Colonic mucosa (tissue), 4 donors: ENCODE measurements at places on chromosomes 1 and 21. TPM values are rescaled to one million over a fixed set of nuclear protein-coding genes. Genes with fewer than 3 reads are reported as not detected.
A peak's percentile ranks its signal among the peaks of the same experiment; 100 is the strongest.

The PTPN22 gene
- total RNA-seq, result 5.9 TPM

The MAN1C1 gene
- 2.7 TPM for total RNA-seq

The PADI4 gene
- not detected for total RNA-seq

The IVL gene
- not detected for total RNA-seq

The ANGPTL1 gene
- total RNA-seq, result 5.7 TPM

The ETV3L gene
- not detected for total RNA-seq

The FMO3 gene
- 0.42 TPM for total RNA-seq

The ZNF670 gene
- 1.7 TPM for total RNA-seq

The KMO gene
- total RNA-seq, result not detected

The GJA8 gene
- not detected for total RNA-seq

The P3H1 gene
- 19.1 TPM for total RNA-seq

The CFHR4 gene
- total RNA-seq, result not detected

The SLC26A9 gene
- total RNA-seq, result not detected

- no peak for DNase-seq
Observed at GRCh38 chr1:77534456-77534855, 148.0 kb downstream of the ZZZ3 start.

DNA sequence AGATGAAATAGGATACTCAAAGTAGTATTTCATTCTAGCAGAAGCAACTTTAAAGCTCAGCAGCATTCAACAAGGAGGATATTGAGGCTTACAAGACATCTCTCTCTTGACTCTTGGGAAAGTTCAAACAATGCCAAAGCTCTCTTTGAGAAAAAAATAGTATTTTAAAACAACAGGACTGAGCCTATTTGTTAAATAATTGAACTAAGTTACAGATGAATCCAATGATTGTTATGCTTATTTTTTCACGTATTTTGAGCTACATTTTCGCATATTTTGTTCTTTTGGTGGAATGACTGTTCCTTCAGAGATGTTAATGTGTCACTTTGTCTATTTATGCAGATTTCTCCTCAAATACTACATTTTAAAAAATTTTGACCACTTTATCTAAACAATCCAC lies 200.7 kb downstream of the KCTD3 start:
- DNase-seq, result no peak

DNA sequence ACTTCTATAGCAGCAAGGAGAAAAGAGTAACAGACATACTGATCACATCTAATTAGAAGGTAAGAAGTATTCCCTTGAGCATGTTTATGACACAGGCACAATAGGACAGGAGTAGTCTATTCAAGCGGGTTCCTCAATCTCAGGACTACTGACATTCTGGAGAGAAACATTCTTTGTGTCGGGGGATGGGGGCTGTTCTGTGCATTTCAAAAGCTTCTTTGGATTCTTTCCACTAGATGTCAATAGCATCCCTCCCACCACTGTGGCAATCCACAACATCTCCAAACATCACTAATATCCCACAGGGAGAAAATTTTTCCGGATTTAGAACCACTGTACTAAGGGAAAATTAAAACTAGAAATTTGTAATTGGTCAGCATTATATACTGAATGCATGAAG lies 56.9 kb downstream of the ADAMTS5 start:
- DNase-seq, result no peak

- DNase-seq, result no peak
Observed at GRCh38 chr1:12566484-12567287, 51.3 kb downstream of the DHRS3 start.

- DNase-seq, result no peak
Observed at GRCh38 chr21:42374864-42375499, 8.6 kb upstream of the TFF1 start.

DNA sequence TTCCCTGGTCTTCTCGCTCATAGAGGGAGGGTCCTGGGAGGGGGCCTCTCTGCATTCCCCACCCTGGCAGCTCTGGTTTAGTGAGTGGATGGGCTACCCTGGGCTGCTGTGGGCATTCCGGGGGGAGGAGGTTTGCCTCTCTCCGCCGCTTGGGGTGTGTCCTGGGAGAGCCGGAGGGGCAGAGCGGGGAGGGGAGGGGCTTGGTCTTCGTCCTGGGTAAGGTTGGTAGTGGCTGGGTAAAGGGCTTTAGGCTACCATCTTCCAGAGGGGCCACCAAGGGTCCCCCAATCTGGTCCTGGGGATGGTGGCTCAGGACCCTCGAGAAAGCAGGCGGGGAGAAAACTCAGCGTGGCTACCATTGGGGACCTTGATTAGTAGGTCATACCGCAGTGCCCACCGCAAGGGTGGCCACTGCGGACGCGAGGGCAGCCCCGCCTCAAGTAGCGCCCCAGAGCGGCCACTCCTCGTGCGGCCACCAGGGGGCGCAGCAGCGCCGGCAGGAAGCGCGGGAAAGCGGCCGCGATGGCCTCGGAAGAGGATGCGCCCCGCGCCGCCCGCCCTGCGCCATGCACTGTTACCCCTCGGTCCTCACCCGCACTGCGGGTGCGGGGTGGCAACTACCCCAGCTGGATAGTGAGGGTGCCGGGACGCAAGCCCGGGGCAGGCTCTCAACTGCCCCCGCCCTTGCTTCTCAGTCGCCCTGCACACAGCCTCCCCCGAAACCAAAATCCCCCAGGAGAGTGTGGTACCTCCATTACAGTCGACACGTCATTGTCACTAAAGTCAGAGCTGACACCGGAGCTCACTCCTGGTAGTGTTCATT lies 44.1 kb upstream of the SLC25A33 start:
- peak; percentile 44 for DNase-seq

DNA sequence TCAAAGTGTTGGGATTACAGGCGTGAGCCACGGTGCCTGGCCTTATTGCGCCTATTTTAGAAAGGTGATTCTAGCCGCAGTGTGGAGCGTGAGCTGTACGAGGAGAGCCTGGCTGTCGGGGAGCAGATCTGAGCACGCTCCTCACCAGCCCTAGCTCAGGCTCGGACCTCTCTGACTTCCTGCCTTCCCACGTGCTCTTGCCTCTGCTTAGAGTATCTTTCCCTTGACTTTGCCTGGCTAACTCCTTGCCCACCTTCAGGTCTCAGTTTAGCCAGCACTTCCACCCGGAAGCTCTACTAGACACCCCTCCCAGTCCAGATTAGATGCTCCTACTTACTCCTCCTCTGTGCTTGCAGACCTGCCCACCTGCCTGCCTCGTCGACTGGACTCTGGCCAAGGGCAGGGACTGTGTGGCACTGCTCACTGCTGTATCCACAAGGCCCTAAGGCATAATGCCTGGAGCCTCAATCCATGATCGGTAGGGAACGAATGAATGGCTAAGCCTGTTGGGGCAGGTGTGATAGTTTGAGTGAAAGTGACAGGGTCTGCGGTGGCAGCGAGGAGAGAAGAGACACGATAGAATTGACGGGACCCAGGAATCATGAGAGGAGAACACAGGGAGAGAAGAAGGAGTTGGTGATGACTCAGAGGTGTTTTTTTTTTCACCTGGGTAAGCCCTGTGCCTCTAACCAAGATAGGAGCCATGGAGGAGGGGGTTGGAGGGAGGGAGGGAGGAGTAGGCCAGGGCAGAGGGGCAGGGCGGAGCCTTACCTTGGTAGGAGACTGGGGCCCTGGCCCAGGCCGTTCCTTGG lies 28.1 kb upstream of the WASF2 start:
- peak; percentile 93 for DNase-seq

- DNase-seq, result no peak
Observed at GRCh38 chr1:197399755-197400521, 131.9 kb downstream of the CRB1 start.

DNA sequence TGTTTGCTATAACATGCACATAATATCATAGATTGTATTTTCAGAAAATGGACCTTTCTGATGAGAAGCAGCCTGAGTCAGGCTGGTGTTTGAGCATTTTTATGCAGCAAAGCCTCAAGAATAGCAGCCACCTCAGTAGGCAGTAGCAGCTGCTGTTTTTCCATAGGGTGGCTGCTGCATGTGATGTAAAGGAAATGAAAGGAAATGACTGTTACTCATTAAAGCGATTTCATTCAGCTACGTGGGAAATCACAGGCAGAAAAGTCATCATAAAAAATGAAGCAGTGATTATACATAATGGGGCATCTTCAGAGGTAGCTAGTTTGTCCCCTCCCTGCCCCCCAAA lies 110.4 kb downstream of the PATJ start:
- DNase-seq, result no peak

DNA sequence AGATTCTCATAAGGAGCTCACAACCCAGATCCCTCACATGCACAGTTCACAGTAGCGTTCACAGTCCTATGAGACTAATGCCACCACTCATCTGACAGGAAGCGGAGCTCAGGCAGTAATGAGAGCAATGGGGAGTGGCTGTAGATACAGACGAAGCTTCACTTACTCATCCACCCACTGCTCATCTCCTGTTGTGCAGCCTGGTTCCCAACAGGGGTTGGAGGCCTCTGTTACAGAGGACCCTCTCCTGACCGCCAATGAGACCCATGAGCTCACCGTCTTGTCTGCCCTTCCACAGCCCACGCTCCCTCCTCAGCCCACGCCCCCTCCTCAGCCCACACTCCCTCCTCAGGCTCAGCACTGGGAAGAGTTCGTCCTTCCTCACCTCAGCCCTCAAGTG lies 39.6 kb downstream of the RSPH1 start:
- no peak for DNase-seq

DNA sequence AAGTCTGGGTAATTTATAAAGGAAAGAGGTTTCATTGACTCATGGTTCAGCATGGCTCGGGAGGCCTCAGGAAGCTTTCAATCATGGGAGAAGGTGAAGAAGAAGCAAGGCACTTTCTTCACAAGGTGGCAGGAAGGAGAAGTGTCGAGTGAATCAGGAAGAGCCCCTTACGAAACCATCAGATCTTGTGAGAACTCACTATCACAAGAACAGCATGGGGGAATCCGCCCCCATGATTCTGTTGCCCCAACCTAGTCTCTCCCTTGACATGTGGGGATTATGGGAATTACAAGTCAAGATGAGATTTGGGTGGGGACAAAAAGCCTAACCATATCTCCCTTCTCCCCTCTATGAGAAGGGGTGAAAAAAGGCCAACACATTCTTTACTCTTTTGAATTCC lies 11.2 kb upstream of the IVNS1ABP start:
- DNase-seq, result no peak

- no peak for DNase-seq
Observed at GRCh38 chr1:182348961-182349747, 42.4 kb downstream of the GLUL start.

DNA sequence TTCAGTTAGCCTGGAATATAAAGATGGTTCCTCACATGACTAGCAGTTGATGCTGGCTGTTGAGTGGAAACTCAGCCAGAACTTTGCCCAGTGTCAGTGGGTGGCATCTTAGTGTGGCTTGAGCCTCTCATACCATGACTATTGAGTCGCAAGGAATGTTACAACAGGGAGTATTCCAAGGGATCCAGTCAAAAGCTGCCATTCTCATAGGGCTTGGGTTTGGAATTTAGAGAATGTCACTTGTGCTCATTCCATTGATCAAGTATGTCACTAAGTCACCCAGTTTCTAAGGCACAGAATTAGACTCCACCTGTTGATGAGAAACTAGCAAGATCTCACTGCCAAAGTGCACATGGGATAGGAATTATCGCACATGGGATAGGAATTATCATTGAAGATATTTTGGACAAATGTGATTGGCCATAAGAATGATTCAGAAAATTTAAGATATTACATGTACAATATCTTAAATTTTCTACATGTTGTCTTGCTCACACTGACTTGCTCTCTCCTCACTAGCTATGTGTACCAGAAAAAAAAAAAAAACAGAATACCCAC lies 1290.7 kb upstream of the ADGRL2 start:
- DNase-seq, result no peak

DNA sequence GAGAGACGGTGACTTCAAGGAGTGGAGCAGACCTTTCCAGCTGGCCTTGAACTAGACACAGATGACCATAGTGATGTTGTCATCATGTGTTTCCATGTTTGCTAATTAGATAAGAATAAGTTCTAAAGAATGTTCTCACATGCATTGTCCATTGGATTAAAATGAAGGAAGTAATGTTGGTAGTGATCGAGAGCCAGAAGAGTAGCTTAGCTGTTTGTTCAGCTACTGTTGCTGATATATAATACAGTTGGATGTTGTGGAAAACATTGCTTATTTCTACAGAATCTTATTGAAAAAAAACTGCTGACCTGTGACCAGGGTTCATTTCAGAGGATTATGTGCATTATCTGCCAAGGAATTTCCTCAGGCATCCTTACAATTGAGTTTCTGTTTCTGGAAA lies 249.1 kb upstream of the POGK start:
- no peak for DNase-seq

DNA sequence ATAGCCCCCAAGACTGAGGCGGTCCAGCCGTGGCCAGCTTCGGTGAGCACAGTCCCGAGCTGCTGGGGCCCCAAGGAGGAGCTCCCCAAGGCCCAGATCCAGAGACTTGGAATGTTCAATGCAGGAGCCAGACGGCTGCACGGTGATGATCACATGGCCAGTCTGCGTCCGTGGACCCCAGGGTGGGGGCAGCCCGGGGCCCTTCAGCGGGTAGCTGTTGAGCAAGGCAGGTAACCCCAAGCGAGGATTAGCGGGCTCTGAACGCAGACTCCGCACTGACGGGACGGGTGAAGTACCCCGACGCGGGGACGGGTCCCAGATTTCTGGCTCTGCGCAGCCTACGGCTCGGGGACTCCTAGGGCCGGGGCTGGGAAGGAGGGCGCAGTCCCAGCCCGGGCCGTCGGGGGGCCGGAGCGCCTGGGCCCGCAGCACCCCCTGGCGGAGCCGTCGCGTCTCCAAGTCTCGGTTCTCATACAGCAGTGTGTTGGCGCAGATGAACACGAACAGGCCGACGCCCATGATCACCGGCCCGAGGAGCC lies 2.7 kb downstream of the TMEM200B start:
- peak; percentile 56 for DNase-seq
